ENCODE measurements at places on chromosomes 1 and 21.
A peak's percentile ranks its signal among the peaks of the same experiment; 100 is the strongest.

GRCh38 chr1:88145752-88146151 is 538.3 kb upstream of the PKN2 start:
- DNase-seq = no peak

DNA sequence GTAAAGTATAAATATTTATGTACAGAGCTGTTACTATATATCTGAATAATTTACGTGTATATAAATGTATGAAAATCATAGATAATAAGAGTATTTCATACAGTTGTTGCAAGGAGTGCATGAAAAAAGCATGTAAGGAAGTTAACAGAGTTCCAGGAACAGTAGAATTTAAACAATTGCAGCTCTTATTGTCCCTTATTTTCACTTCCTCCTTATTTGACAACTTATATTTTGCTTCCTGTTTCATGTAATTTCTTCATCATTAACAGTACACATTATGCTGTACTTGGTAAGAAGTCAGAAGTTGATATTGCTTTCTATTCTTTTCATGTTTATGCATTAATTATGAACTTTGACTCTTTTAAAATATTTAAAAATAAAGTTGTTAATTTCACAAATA is 681.5 kb downstream of the LRRIQ3 start:
- peak; percentile 58 for DNase-seq

DNA sequence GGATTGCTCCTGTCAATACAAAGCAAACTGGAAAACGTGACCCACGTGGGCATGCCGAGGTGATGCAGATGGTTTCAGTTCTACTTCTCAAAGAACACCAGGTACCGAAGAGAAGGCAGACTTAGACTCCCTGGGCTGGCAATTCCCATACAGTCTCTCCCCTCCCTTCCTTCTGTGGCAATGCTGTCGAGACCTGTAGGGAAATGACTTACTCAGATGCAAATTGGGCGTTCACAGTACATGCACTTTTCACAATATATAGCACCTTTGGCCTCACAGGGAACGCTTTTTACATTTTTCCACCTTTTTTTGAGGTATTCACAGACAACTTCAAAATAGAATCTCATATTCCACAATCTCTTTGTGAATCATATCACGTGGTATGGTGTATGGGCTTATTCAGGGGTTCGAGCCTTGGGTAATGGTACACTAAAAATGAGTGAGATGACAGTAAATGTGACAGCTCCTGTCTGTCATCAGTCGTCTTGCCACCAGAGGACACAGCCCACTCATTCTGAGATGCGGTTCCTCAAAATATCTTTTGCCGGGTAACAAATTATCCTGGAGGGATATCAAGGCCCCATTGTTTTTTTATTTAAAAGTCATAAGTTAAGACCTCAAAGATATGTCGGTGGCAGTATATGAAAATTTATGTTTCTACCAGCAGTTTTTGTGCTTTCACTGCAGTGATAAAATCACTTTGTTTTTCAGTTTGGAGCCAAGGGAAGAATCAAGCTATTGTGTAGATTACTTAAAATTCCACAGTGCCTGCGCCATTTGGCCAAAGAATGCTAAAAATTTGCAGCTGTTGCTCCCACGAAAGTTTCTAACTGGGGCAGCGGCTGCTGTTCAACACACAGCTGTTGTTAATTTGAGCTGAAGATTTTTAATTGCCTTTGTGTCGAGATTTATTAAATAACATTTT is 168.4 kb downstream of the ZZZ3 start:
- DNase-seq = no peak

GRCh38 chr1:230215031-230215430 is 148.0 kb downstream of the GALNT2 start:
- no peak for DNase-seq

GRCh38 chr1:225653463-225654276 is 747 bp upstream of the ENAH start:
- peak; percentile 58 for DNase-seq

GRCh38 chr1:236457775-236458174 is 63.7 kb downstream of the EDARADD start:
- peak; percentile 3 for DNase-seq
